Activated CD4-positive, alpha-beta T cell treated with anti-CD3 and anti-CD28 coated beads for 36 hours (primary cell): ENCODE measurements at places on chromosomes 12 and 14.

DNA sequence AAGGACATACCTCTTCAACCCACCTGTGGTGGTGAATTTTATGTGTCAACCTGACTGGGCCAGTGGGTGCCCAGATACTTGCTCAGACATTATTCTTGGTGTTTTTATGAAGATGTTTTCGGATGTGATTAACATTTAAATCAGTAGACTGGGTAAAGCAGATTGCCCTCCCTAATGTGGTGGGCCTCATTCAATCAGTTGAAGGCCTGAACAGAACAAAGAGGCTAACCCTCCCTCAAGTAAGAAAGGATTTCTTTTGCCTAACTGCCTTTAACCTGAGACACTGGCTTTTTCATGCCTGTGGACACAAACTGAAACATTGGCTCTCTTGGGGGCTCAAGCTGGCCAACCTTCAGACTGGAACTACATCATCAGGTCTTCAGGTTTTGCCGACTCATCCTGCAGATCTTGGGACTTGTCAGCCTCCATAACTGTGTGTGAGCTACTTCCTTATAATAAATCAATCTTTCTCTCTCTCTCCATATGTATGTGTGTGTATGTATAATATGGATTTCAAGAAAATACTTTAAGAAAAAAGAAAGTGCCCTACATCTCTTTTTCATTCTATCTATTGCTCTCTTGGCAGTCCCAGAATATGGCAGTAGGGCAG lies 39.4 kb downstream of the RTN1 start:
- DNase-seq, result no peak

- no peak for DNase-seq
These were observed 5.2 kb downstream of the ATP6V0A2 start for GRCh38 chr12:123717350-123717749.

DNA sequence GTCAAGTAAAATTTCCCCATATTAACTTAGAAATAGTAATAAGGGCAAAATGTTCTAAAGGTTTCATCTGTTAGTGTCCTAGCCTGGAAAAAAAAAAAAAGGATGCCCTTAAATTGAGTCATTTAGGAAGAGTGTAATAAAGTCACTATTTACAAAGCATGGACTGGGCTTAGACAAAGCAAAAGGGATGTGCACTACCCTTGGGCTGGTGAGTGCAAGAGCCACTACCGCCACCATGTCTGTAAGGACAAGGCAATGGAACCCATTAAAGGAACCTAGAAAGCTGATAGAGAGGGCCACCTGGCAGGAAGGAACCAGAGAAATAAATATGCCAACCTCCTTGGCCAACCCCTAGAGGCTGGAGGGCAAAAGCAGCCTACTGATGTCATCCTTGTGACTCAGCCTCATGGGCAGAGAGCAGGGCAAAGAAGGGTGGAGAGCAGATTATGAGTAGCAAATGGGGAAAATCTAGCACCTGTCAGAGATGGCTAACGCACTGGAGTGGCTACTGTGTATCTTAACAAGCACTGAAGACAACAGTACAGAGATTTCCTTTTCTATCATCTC lies 59.5 kb upstream of the FUT8 start:
- DNase-seq, result peak; percentile 41

GRCh38 chr12:39359645-39360044 lies 83.3 kb downstream of the KIF21A start:
- DNase-seq, result no peak

DNA sequence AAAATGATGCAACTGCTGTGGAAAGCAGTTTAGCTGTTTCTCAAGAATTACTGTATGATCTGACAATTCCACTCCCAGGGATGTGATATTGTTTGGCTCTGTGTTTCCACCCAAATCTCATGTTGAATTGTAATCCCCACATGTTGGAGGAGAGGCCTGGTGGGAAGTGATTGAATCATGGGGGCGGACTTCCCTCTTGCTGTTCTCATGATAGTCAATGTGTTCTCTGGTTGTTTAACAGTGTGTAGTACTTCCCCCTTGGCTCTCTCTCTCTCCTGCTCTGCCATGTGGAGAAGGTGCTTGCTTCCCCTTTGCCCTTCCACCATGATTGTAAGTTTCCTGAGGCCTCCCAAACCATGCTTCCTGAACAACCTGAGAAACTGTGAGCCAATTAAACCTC lies 93.4 kb upstream of the CPM start:
- DNase-seq, result no peak

DNA sequence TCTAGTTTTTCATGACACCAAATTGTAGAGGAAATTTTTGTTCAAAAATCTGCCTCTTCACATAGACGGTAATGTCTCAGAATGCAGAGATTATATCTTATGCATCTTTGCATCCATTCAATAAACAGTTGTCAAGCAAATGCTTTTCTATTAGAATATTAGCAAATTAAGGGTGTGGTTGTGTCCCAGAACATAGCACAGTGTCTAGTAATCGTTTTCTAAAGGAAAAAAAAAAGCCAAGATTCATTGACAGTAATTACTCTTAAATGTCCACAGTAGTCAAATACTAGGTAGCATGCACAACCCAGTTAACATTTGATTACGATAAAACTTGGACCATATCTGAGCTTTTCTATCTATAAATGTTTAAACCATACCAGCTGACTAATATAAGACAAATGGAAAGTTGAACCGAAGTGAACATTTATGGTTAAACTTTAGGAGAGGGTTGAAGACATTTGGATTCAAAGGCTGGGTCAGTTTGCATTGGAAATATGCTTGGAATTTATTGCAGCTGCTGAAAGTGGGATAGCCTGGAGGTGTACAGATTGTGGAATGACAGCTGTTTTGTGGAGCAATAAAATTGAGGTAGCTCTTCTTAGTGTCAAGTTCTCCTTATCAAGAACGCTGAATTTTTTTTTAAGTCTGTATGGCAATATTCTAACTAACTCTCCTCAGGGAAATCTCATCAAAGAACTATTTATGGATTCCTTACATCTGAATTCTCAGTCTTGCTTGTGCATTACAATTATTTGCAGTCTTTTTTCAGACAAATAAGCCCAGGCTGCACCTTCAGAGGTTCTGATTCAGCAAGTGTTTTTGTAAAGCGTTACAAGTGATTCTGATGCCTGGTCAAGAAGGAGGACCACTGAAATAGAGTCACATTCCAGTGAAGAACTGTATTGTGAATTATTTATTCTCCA lies 66.7 kb upstream of the ATP2B1 start:
- DNase-seq, result no peak

GRCh38 chr14:71328183-71328582 lies 420.9 kb downstream of the PCNX1 start:
- DNase-seq, result no peak

DNA sequence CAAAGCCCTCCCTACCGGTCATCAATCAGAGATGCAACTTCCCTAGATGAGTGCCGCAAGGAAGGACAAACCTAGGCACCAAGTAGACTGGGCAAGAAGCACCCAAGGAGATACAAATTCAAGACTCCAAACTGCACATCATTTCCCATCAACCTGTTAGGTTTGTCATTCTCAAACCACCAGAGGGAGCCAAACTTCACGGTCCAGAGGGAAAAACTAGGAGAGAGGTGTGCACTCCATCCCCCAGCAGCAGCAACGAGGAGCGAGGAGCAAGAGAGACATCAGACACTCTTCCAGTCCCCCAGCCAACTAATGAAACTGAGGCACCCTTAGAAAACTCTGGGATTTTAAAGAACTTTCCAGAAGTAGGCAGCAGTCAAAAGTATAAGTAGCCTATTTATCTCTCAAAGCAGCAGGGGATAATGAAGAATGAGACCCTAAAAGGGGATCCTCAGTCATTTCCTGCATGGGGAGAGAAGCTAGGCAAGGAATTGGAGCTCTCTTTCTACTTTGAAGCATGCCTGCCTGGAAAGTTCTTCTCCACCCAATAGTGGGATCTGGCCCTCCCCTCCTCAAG lies 37.0 kb upstream of the NT5DC3 start:
- peak; percentile 75 for DNase-seq

DNA sequence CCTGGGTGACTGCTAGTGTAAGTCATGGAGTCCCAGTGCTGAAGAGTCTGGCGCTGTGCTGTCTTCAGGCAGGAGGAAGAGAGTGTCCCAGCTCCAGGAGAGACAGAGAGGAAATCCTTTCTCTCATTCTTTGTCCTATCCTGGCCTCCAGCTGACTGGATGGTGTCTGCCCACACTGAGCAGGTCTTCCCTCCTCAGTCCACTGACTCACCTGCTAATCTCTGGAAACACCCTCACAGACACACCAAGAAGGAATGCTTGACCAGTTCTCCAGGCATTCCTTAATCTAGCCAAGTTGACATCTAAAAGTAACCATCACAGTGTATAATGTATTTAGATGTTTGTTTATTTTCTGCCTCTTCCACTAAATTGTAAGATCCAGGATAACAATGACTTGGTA lies 53.9 kb downstream of the EMP1 start:
- no peak for DNase-seq

DNA sequence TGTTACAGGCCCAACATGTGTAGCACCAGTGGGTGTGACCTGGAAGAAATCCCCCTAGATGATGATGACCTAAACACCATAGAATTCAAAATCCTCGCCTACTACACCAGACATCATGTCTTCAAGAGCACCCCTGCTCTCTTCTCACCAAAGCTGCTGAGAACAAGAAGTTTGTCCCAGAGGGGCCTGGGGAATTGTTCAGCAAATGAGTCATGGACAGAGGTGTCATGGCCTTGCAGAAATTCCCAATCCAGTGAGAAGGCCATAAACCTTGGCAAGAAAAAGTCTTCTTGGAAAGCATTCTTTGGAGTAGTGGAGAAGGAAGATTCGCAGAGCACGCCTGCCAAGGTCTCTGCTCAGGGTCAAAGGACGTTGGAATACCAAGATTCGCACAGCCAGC lies 8.6 kb downstream of the BCL2L14 start:
- no peak for DNase-seq

GRCh38 chr14:47194055-47194454 lies 481.4 kb downstream of the MDGA2 start:
- no peak for DNase-seq

GRCh38 chr12:95999484-95999883 lies 3.3 kb upstream of the HAL start:
- DNase-seq, result no peak

GRCh38 chr14:45406942-45407341 lies 153.9 kb upstream of the MIS18BP1 start:
- no peak for DNase-seq

- DNase-seq, result peak; percentile 20
These were observed 1.5 kb downstream of the ITPK1 start for GRCh38 chr14:93114068-93114710.

DNA sequence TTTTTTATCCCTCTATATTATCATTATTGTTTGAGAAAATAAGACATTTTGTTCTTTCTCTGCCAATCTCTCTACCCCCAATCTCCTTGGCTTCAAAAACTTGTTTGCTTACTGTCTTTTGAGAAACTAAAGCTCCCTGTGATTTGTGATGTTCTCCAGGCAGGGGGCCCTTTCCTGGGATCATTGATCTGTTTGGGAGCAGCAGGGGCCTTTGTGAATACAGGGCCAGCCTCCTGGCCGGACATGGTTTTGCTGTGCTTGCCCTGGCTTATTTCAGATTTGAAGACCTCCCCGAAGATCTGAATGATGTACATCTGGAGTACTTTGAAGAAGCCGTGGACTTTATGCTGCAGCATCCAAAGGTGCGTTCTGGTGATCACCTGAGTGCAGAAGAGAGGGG lies 4.5 kb downstream of the ACOT6 start:
- DNase-seq, result no peak

GRCh38 chr12:50174971-50175715 lies 8.0 kb upstream of the CERS5 start:
- no peak for DNase-seq

GRCh38 chr12:43357141-43357540 lies 194.9 kb downstream of the ADAMTS20 start:
- no peak for DNase-seq

DNA sequence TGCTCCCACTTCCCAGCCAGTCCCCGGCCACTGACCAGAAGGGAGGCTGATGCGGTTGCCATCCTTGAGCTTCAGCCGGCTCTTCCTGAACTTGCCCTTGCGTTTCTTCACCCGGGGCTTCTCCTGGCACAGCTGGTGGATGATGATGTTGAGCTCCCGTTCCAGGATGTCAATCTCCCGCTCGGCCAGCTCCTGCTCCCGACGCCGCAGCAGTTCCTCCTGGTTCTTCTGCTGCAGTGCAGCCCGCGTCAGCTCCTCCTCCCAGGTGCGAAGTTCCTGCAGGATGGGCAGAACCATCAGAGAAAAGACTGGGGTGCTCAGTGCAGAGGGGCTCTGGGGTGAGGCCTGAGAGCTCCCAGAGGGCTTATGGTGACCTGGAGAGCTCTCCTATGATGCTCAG lies 67.0 kb downstream of the MAP3K9 start:
- DNase-seq, result no peak

- no peak for DNase-seq
These were observed 145.7 kb upstream of the LMNTD1 start for GRCh38 chr12:25698772-25699171.
